Esophagus (tissue), 2 donors: ENCODE measurements at places on chromosomes 1 and 21. TPM values are rescaled to one million over a fixed set of nuclear protein-coding genes. Genes with fewer than 3 reads are reported as not detected.

RXRG gene
- polyA plus RNA-seq: 0.08 TPM

C4BPA gene
- polyA plus RNA-seq: 0.01 TPM

CDC20 gene
- polyA plus RNA-seq: 42.8 TPM

PCAT6 gene
- 8.9 TPM for polyA plus RNA-seq

C1orf210 gene
- polyA plus RNA-seq: 9.1 TPM

CD1C gene
- 0.31 TPM for polyA plus RNA-seq
